ENCODE measurements at places on chromosomes 12 and 14.
A peak's percentile ranks its signal among the peaks of the same experiment; 100 is the strongest.

DNA sequence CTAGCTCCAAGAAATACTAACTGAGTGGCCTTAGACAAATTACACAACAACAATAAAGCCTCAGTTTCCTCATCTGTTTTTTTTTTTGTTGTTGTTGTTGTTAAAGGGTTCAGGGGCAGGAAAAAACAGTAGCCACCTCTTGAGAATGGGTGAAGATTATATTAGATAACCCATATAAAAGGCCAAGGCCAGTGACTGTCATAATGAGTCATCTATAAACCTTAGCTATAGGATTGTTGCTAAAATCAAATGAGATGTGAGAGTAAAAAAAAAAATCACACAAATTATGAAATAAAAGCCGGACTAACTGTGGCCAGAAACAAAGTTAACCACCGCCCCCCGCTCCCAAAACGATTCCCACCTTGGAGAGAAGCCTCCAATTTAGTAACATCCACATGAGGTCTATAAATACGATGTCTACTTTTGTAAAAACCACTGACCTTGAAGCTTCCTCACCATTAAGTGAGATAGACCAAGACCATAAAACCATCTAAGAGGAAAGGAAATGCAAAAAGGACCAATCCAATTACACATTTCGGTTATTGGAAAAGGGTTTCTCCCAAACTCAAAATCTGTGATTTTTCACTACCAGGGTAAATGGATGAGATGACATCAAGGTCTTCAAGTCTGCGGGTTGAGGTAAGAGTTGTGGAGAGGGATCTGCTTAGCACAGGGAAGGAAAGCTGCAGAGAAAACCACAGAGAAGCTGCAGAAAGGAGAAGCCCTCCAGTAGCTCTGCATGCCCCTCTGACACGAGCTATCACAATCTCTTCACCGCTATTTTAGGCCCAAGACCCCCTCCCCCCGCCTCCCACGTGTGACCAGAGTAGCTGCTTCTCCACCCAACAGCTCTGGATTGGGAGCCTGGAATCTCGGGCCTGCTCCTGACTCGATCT lies 1.0 kb downstream of the NAA25 start:
- peak; percentile 67 for DNase-seq

DNA sequence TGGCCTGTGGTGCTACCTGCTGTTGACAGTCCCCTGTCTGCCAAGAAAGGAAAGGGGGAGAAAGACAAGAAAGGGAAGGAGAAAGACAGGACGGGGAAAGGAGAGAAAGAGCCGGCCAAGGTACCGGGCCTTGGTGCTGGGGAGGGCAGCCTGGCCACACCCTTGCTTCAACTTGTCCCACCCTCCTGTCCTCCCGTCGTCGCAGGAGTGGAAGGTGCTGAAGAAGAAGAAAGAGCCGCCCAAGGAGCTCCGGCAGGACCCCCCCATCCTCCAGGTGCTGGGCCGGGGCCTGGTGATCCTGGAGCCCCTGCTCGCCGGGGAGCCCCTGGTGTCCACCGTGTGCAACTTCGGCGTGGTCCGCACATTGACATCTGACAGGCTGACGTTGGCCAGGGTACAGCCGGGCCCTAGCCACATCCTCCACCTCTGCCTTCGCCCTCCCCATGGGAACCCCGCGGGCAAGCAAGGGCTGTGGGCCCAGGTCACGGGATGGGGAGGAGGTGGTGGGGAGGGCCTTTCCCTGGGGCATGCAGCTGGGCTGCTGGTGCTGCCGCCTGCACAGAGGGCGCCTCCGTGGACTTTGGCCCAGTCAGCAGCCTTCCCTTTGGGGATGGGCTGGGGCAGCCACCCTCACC lies 2.9 kb upstream of the B3GNT4 start:
- DNase-seq, result no peak

GRCh38 chr12:122265886-122266229 lies 436 bp downstream of the VPS33A start:
- no peak for DNase-seq

- no peak for DNase-seq
Observed at GRCh38 chr14:34649344-34649743, 19.4 kb upstream of the SNX6 start.

DNA sequence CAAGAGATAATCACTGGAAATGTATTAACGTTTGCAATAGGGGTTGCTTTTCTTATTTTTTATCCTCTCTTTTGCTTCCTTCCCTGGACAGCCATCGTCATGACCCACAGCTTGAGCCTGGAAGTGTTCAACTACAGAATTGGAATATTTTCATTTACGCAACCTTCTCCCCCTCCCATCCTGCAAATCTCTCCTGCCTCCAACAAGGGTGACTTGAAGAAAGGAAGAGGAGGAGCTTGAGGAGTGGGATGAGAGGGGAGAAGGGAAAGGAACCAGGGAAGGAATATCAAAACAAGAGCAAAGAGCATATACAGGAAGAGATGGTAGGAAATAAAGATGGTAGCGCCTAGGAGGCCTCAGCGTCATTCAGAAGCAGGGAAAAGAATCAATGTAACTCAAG lies 1.6 kb upstream of the MANSC4 start:
- no peak for DNase-seq

DNA sequence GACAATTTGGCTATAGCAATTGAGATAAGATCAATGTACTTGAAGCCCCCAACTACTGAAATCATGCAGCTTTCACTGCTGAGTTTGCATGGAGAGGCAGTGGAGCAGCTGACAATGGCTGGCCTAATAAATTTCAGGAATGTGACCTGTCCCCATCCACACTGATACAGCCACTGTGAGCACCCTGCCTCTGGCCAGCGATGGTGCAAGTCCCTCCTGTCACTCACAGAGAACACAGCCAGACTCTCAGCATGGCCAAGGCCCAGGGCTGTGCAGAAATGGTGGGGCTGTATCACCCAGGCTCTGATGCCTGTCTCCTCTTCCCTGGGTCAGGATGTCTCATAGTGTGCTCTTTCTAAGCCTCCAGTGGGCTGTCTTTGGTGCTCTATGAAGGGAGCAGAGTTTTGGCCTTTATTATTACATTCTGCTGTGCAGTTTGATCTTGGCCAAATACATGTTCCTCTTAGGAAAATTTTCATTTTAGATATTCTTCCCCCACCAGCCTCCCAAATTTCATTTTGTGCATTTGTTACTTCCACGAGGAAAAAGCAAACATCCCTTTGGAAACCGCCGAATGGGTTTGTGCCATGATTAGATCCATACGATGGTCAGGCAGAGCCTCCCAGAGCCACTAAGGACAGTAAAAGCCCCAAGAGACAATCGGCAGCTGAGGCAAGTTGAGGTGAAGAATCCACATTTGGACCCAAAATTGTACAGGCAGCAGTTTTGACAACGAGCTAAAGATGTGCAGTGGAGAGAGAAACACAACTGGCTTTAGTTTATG lies 85.1 kb upstream of the WSCD2 start:
- no peak for DNase-seq

DNA sequence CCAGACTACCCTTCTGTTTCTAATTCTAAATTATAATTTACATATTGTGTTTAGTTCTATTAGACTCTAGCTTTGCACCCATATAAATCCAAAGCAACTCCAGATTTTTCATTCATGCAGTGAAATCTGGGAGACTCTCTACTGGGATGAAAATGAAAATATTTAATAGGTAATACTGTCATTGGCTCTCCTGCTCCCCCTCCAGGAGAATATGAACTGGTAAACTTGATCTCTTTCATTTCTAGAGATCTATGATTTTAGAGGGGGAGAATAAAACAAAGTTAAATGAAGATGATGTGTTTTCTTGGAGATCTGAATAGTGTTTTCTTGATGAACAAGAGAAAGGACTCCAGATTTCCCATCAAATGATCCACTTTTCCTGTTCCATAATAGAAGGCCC lies 104.3 kb upstream of the TMCC3 start:
- DNase-seq, result no peak

DNA sequence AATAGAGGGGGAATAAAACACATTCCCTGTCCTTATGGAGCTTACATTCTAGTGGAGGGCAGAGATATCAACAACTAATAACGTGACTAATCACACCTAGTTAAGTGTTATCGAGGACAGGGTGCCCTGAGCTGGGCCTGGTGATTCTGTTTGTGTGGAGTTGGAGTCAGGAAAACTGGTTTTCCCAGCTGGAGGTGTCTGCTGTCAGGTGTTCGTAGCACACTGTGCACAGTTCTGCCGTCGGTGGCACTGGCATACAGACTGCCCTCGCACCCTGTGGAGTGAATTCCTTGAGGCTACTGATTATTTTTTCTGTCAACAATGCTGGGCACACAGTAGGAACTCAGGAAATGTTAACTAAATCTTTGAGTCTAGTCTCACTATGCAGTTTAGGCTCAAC lies 900 bp upstream of the MTERF2 start:
- no peak for DNase-seq

GRCh38 chr12:97288531-97288930 lies 174.1 kb upstream of the RMST start:
- no peak for DNase-seq

Data from SIG-M5 (cell line).